Sciatic nerve (tissue), 2 donors: ENCODE measurements at places on chromosomes 12 and 14. TPM values are rescaled to one million over a fixed set of nuclear protein-coding genes. Genes with fewer than 3 reads are reported as not detected.

Gene SELPLG
- total RNA-seq: 12.3 TPM

Gene PLBD1
- total RNA-seq: 17.1 TPM

Gene TOMM20L
- not detected for total RNA-seq

GRCh38 chr12:130965668-130966067 lies 12.0 kb downstream of the ADGRD1 start:
- no peak for DNase-seq

GRCh38 chr14:104597576-104597975 lies 7.0 kb downstream of the TMEM179 start:
- no peak for DNase-seq

- no peak for DNase-seq
Measured at GRCh38 chr14:21083565-21084325, 13.6 kb downstream of the ARHGEF40 start.

Gene FSCB
- 0.36 TPM for total RNA-seq

- no peak for DNase-seq
Measured at GRCh38 chr12:29278673-29279420, 102.1 kb downstream of the ERGIC2 start.

- DNase-seq: no peak
Measured at GRCh38 chr12:83121897-83122622, 435.4 kb downstream of the TMTC2 start.

DNA sequence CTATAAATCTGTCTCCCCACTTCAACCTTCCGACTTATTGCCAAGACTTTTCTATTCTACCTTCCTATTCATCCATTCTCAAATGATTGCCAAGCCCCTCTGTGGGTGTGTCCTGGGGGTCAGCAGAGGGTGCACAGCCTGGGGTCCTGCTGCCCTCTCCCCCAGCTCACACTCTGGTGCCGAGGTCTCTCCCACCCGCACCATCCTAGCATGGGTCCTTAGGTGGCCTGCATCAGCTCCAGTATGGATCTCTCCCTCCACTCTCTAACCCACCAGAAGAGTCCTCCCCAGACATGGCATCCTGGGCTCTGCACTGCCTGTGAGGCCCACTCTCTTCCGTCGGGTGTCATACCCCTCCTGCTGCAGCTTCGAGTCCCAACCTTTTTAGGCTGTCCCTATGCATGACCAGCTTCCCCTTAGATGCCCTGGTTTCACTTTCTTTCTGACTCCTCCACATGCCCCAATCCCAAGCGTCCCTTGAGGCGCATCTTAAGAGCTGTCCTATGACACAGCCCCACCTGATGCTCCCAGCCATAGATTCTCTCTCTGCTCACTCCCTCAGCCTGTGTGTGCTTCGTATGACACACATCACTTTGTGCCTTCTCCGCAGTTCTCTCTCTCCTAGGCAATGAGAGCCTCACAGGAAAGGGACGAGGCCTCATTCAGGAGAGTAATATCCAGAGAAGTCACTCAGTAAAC lies 43.9 kb downstream of the GIT2 start:
- no peak for DNase-seq

GRCh38 chr14:102544747-102545460 lies 35.3 kb upstream of the ANKRD9 start:
- DNase-seq: no peak
